ENCODE measurements at places on chromosomes 5 and 9. TPM values are rescaled to one million over a fixed set of nuclear protein-coding genes. Genes with fewer than 3 reads are reported as not detected.

The FRMD3 gene
- total RNA-seq: 0.10 TPM

The SLC6A7 gene
- not detected for total RNA-seq

The NUTM2F gene
- total RNA-seq: not detected

The TSLP gene
- not detected for total RNA-seq

All from foreskin keratinocyte (primary cell).